Right renal pelvis (tissue), 4 donors: ENCODE measurements at places on chromosomes 3 and 15.
A peak's percentile ranks its signal among the peaks of the same experiment; 100 is the strongest.

DNA sequence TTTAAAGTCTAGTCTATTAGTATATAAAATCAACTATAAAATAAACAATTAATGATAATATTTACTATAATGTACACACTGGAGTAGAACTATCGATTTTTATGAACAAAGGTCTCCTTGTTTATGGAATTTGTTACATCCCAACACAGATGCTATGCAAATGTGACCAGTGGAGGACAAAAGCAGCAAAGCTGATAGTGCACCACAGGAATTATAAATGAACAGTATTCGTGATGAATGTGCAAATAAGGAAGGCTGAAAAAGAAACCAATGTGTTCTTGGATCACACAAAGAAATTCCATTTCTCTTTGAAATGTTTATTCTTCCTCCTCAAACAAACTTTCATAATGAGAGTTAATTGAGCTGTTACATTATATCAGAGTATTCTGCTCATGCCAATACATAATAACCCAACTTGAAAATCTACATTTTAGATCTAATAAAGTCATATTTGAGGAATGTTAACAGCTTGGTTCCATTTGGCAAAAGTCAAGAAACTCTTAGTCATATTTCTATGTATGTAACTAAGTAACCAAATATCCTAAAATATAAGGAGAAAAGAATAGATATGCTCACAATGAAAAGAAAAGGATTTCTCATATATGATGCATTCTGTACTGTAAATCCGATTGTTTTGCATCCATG lies 79.3 kb downstream of the NEK10 start:
- DNase-seq, result no peak

- DNase-seq, result peak; percentile 10
Observed at GRCh38 chr15:86743283-86743903, 663.7 kb downstream of the AGBL1 start.

DNA sequence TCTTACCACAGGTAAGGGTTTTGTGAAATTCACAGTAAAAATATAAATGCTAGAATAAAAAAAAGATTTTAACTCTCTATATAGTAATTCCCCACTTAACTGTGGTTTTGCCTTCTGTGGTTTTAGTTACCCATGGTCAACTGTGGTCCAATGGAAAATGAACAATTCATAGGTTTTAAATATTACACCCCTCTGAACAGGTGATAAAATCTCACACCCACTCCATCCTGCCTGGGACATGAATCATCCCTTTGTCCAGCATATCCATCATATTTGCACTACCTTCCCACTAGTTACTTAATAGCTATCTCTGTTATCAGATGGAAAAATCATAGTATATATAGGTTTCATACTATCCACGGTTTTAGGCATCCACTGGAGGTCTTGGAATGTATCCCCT lies 49.2 kb downstream of the HDGFL3 start:
- no peak for DNase-seq

GRCh38 chr15:57427367-57427821 lies 51.1 kb downstream of the CGNL1 start:
- no peak for DNase-seq
